ENCODE measurements at places on chromosomes 3 and 15.

- no peak for DNase-seq
Measured at GRCh38 chr3:105614288-105615030, 247.8 kb downstream of the ALCAM start.

DNA sequence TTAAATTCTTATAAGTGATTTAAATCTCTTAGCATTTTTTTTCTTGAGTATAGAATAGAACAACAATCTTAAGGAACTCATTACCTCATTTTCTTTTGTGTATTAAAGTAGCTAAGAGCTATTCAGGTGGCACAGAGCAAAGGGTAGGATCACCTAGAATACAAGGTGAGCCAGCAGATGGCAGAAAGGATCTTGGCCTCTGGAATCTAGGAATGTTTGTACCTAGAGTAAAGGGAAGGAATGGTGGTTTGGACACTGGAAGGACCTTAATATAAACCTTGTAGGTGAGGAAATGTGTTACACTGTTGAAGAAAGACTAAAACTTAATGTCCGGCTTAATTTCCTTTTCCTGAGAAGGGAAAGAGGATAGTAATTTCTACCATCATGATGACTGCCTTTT is 89.0 kb downstream of the GHSR start:
- no peak for DNase-seq

- DNase-seq: no peak
Measured at GRCh38 chr3:32992310-32992686, 40.9 kb downstream of the CCR4 start.

DNA sequence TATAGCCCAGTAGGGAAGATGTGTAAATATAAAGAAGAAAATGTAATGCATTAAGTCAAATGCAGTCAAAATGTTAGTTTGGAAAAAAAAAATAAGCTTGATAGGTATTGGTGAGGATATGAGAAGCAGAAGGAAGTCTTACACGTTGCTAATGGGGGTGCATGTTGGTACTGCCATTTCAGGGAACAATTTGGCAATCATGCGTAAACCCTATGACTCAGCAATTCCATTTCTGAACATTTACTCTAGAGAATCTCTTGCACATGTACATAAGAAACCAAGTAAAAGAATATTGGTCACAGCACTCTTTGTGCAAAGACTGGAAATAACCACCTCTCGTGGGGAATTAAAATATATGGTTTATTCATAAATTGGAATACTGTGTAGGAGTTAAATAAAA is 35.5 kb upstream of the TIMP4 start:
- DNase-seq: no peak

DNA sequence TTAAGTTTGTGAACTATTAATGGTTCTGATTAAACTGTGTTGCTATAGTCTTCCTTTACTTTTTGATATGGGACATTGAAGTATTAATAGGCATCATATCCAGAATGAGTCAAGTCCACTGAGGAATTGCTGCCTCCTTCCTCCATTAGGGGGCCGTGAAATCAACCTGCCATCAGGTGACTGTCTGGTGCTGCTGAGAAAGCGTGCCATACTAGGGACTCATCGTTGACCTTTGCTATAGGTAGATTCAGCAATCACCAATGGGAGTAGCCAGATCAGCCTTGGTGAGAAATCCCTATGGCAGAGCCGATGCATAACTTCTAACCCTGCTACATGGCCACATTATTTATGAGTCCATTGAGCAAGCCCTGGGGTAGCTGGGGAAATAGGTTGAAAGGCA is 30.1 kb upstream of the SLC28A2 start:
- DNase-seq: no peak

DNA sequence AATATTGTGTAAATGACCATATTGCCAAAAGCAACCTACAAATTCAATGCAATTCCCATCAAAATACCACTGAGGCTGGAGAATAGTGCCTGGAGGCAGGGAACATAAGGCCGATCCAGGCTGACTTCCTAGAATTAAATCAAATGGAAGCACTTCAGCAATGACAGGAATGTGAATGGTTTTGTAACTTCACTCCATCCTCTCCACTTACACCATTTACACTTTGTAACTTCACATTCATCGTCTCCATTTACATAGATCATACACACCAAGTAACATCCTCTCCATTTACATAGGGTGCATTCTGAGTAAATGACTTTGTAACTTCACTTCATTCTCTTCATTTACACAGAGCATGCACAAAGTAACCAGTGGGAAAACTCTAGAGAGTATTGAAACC is 11.6 kb downstream of the STRIT1 start:
- no peak for DNase-seq

- no peak for DNase-seq
Measured at GRCh38 chr3:108408883-108409799, 101.3 kb downstream of the MYH15 start.

GRCh38 chr3:186094696-186095425 is 14.0 kb downstream of the ETV5 start:
- DNase-seq: no peak

DNA sequence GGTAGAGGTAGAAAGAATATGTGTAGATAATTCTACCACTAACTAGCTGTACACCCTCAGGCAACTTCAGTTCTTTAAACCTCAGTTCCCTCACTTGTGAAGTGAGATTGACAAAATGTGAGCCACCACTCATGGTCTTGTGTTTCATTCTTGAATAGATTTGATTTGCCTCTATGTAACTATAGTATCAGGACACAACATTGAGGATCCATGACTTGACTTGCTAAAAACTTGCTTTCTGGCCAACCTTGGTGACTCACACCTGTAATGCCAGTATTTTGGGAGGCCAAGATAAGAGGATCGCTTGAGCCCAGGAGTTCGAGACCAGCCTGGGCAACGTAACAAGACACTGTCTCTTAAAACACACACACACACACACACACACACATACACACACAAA is 115.8 kb upstream of the FLNB start:
- DNase-seq: no peak

DNA sequence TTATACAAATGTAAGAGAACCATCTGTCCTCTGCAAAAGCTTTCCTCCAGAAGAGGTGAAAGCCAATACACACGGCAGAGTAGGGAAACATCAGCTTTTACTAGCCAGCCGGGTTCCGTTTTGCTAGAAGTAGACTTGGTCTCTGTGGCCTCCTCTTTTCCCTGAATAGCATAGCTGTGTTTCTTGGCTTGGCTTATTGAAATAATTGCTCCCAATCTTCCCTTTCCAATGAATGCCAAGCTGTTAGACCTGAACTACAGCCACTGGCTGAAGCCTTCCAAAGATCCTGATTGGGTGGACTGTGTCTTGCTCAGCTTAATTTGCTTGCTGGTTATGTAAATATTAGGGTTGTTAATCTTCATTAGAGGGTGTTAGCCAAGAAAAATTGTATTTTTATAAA is 157.8 kb upstream of the ROPN1 start:
- no peak for DNase-seq

DNA sequence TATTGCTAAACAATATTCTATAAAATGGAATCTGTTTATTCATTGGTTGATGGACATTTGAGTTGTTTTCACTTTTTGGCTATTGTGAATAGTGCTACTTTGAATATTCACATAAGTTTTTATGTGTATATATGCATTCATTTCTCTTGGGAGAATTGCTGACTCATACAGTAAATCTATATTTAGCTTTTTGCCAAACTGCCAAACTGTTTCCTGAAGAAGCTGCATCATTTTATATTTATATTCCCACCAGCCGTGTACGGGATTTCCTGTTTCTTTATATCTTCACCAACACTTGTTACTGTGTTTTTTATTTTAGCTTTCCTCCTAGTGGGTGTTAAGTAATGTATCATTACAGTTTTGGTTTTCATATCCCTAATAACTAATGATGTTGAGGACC is 12.5 kb upstream of the TCAIM start:
- DNase-seq: no peak

DNA sequence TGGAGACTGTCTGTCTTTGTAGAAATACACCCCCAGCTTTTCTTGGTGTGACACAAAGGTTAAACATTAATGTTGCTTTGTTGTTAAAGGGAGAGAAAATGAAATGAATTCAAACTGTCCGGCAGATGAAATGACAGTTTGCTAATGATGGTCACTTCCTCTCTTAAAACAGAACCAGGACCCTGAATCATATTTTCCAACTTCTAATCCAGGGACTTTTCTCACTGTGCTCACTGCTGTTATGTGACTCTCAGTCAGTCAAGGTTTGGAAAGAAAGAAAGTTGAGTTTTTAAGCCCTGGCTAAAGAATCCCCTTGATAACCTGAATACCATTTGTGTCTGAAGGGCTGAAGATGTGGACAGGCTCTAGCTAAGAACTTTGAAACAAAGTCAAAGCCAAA is 215.8 kb downstream of the AGBL1 start:
- DNase-seq: no peak

DNA sequence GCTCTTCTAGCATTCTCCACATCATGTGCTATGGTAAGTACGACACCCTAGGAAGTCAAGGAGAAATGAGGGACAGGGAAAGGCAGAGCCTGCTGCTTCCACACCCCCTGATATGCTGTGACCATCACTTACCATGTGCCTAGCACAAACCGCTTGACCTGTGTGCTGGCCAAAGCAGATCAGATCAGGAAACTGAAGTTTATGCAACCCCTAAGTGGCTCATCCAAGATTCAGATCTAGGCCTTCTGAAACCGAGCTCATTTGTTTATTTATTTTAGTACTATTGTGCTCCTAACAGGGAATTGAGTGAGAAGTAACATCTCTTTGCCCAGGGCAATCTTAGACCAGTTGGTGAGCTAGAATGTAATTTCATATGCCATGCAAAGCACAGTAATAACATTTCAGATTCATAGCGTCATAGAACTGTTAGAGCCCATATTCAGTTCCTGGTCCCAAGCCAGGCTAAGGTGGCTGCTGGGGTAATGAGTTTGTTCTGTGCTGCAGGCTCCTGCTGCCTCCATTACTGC is at the start of gene RTP2:
TSS of gene RTP2 (minus strand) at position 51 of the 527 bp plus-strand sequence. CDS start 429 bp downstream, outside the sequence.
- no peak for DNase-seq
